Stimulated activated CD8-positive, alpha-beta memory T cell treated with anti-CD3 and anti-CD28 coated beads, Interleukin-4, amount 100 ng/mL, for 1 hour (primary cell): ENCODE measurements at places on chromosomes 13 and 19.

DNA sequence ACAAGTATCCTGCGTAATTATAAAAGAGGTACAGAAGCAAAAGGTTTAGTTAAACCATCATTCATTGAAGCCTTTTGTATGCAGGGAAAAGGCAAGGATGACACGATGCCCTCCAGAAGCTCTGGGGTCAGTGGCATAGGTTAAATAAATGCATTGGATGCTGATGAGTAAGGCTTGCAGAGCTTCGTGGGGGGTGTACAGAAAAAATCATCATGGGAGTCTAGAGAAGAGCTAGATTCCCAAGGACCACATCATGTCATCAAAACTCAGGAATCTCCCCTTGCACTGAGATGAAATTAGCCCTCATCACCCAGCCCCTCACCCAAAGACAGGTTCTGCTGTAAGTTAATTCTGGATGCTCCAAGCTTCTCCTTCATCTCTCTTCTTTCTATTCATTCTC is 8.3 kb downstream of the FPR1 start:
- no peak for DNase-seq

DNA sequence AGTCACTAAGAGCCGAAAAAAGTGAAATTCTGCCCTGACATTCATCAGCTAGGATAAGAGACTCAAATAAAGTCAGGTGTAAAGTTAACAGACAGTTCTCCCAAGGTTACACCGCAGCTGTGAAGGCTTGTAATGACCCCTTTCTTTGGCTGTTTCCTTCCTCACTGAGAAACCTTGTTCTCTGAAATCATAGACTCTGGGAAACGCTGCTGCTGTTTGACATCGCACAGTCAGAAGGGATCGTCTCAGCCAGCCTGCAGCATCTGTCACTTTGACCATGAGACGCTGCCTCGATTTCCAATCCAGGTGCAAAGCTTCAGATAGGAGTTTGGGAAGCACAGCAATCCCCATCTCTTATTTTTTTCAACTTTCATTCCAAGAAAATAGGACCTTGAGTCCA is 678 bp downstream of the BCAT2 start:
- DNase-seq = no peak

- no peak for DNase-seq
Measured at GRCh38 chr13:109983447-109983846, 197.1 kb upstream of the IRS2 start.

- no peak for DNase-seq
Measured at GRCh38 chr19:42325896-42326771, 699 bp downstream of the MEGF8 start.

GRCh38 chr13:99605420-99606323 is 104.4 kb downstream of the TM9SF2 start:
- DNase-seq = peak; percentile 7

GRCh38 chr13:92590503-92590908 is 636.1 kb upstream of the GPC6 start:
- no peak for DNase-seq

GRCh38 chr13:99986741-99987140 is 5.2 kb downstream of the ZIC2 start:
- no peak for DNase-seq

- DNase-seq = peak; percentile 70
Measured at GRCh38 chr19:10259162-10259905, 7.3 kb downstream of the MRPL4 start.

GRCh38 chr19:51163257-51163656 is 21.2 kb downstream of the SIGLEC7 start:
- DNase-seq = no peak

GRCh38 chr19:45969676-45970075 is 4.0 kb downstream of the NOVA2 start:
- no peak for DNase-seq

GRCh38 chr19:1134431-1134830 is 30.6 kb downstream of the GPX4 start:
- DNase-seq = no peak

DNA sequence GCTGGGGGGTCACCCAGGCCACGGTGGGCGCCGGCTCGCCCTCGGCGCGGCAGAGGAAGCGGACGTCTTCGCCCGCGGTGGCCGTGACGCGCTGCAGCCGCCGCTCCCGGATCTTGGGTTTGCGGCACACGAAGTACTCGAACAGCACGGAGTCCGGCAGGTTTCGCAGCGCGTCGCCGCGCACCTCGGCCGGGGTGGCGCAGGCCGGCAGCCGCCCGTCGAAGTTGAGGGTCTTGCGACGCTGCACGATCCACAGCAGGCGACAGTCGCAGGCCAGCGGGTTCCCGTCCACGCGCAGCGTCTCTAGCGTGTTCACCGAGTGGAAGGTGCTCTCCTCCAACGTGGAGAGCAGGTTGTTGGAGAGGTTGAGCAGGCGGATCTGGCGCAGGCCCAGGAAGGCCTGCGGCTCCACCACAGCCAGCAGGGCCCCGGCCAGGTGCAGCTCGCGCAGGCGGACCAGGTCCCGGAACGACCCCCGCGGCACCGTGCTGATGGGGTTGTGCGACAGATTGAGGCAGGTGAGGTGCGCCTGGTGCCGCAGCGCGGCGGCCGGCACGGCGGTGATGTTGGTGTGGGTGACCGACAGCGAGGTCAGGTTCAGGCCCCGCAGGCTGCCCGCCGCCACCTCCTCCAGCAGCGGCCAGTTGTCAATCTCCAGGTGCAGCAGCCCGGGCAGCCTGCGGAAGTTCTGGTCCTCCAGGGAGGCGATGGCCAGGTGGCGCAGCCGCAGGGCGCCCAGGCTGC is 8.6 kb upstream of the PEAK3 start:
- DNase-seq = no peak

GRCh38 chr19:27750391-27751043 is 1462.4 kb downstream of the UQCRFS1 start:
- no peak for DNase-seq

DNA sequence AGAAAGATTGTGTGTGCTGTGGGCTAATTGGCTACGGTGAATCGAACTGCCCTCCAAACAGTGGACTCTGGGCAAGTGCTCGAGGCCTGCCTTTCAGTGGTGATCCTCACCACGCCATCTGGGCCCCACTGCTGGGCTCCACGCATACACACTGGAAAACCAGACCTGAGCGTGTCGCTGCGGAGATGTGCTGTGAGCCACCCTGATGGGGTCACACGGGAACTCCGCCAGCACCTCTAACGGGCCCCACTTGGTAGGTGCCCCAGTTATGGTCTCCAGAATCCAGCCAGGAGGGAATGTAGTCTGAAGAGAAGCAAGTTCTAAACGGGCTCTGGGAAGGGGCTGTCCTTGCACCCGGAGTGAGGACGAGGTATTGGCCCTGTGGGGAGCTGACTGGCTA is 39.3 kb downstream of the C13orf46 start:
- DNase-seq = no peak

DNA sequence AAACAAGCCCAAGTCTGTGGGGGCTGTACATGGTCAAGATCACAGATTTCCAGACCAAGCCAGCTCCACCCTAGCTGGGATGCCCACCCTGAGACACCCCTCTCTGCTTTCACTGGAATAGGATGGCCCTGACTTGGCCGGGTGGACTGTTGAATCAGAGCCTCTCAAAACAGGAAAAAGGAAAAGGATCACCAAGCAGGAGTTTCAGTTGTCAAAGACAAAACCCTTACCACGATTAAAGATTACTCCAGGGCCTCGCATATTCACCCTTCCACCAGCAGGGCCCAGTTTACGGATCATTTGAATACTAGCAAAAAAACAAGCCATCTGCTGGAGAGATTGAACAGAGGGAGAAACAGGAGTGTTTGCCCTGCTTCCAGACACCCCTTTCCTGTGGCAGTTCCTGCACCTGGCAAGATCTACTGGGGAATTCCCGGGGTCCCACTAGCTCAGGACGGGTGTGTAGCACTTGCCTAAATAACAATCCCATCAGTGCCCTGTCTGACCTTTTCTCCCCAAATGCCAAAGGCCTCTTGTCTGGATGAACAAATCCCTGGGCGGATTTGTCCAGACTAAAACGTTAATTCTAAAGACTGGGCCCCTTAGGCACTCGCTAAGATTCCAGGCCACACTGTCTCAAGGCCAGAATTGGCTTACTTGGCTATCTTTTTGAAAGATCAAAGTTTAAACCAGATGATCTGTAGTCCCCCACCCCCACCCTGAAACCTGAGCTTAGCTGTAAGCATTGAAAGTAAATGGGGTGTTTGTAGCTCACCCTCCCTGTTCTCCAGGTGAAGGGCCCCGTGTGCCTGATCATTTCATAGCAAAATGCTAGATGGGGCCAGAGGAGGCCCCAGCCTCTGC is 38.4 kb downstream of the ACTN4 start:
- no peak for DNase-seq

DNA sequence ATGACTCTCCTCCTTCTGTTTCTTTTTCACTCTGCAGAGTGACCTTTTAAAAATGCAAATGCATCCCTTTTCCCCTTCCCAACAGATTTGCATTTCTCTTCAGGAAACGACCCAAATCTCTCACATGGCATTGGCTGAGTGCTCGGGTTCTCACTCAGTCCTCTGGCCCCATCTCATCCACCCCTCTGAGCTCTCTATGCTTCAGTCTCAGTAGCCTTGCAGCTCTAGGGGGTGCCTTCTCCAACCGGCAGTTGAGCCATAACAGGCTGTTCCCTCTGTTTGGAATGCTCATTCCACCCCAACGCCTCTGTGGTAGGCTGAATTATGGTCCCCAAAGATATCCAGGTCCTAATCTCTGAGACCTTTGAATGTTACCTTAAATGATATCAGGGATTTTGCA is 78.2 kb downstream of the AKAP11 start:
- no peak for DNase-seq

GRCh38 chr19:5977222-5977784 is 637 bp downstream of the RANBP3 start:
- no peak for DNase-seq

GRCh38 chr13:77384999-77385398 is 58.1 kb upstream of the MYCBP2 start:
- no peak for DNase-seq

- no peak for DNase-seq
Measured at GRCh38 chr13:97414392-97414791, 19.6 kb upstream of the RAP2A start.

GRCh38 chr13:99978799-99979452 is 2.7 kb upstream of the ZIC2 start:
- no peak for DNase-seq

- DNase-seq = no peak
Measured at GRCh38 chr13:46948338-46948737, 51.5 kb upstream of the HTR2A start.

GRCh38 chr19:39237200-39238184 is 7.3 kb downstream of the IFNL3 start:
- no peak for DNase-seq

DNA sequence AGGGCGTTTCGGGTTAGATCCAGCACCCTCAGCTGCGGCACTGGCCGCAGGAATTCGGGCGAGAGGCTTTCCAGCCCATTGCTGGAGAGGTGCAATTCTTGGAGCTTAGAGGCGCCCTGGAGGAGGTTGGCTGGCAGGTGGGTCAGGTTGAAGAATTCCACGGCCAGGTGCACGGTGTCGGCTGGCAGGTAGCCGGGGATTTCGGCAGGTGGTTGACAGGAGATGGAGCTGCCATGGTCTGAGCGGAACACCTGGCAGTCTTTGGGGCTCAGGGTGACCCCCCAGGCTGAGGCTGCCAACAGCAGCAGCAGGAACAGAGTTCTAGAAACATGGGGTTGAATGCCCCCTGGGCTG is 1.3 kb downstream of the LRG1 start:
- DNase-seq = no peak

- no peak for DNase-seq
Measured at GRCh38 chr19:3963458-3964255, 7.2 kb downstream of the DAPK3 start.

- no peak for DNase-seq
Measured at GRCh38 chr19:19508217-19508616, 7.1 kb downstream of the TSSK6 start.

- DNase-seq = no peak
Measured at GRCh38 chr13:89372193-89372592, 1701.0 kb downstream of the SLITRK5 start.

DNA sequence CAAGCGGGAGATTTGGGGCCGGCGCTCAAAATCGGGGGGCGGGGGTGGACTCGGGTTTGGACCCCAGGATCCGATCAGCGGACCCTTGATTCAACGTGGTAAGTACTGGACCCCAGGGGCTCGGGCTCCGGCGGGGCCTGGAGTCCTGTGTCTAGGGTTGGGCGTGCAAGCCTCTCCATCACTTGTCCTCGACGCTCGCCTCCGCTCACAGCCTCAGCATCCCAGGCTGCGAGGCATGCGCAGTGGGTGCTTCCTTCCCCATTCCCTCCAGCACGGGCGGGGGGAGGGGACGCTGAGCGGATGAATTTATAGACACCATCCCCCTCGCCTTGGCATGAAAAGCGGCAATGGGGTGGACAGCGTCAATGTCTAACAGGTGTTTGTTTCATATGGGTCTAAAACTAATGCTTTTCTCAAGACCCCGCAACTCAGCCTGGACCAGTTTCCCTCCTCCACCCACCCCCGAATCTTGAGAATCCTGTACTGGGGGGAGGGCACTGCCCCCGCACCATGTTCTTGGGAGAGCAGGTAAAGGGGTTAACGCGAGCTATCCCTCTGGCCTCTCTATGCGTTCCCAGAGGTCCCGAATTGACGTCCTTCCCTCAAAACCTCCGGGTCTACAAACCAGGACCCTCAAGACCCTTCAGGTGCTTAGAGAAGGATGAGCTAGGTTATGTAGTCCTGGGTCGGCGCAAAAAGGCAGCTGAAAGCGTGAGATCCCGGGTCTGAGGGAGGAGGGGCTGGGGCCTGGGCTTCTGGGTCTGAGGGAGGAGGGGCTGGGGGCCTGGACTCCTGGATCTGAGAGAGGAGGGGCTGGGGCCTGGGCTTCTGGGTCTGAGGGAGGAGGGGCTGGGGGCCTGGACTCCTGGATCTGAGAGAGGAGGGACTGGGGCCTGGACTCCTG is 579 bp downstream of the CPT1C start:
- no peak for DNase-seq

GRCh38 chr13:109198585-109198984 is 569.2 kb downstream of the MYO16 start:
- DNase-seq = no peak

- no peak for DNase-seq
Measured at GRCh38 chr19:11506101-11506555, 489 bp upstream of the ZNF653 start.

DNA sequence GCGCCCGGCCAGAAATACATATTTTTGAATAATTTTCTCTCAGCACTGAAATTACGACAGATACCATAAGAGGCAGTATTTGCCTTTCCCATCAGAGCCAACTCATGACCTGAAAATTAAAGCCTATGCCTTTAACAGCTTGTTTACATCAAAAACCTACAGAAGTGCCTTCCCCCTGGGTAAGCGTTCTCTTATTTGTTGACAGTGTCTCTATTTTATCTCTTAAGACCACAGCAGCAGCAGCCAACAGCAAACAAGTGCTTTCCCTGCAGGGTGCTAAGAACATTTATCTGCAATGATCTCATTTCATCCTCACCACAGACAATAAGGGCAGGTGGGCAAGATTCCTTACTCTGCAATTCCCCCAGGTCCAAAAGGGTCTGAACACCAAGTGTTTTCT is 6.0 kb downstream of the AKAP8L start:
- no peak for DNase-seq

DNA sequence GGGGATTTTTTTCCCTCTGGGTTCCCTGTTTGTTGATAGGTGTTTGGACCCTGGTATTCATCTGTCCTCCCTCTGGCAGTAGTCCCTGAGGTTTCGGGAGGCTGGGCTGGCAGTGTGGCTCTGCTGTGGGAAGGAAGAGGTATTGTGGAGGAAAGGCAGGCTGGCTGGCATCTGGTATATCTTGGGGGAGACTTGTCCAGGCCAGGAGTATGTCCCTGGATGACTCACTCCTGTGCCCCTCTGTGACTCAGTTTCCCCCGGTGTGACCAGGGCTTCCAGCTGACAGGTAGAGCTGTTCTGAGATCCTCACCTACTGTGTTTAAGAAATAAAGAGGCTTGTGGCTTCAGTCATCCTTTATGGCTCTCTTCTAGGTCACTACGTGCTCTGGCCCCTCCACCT is 14.2 kb upstream of the ZNF492 start:
- no peak for DNase-seq
